A549 treated with RU486 at 1 μM for 4 hours (cell line): ENCODE measurements at places on chromosomes 5 and 9. TPM values are rescaled to one million over a fixed set of nuclear protein-coding genes. Genes with fewer than 3 reads are reported as not detected.

The ZCCHC7 gene
- total RNA-seq: 11.1 to 14.9 TPM (median 13.9 TPM) in 5 replicates

The SH3PXD2B gene
- 11.2 to 17.8 TPM (median 16.2 TPM) in 5 replicates for total RNA-seq

The NXNL2 gene
- 0.29 to 0.87 TPM (median 0.78 TPM) in 5 replicates for total RNA-seq

The MRPL36 gene
- 97.9 to 135 TPM (median 120 TPM) in 5 replicates for total RNA-seq

The SLC22A4 gene
- 3.9 to 5.1 TPM (median 4.8 TPM) in 5 replicates for total RNA-seq

The LHX6 gene
- 0.32 to 0.39 TPM (median 0.38 TPM) in 5 replicates for total RNA-seq

The TNFSF15 gene
- 0.26 to 0.40 TPM (median 0.31 TPM) in 5 replicates for total RNA-seq

The ORM2 gene
- total RNA-seq: not detected in 5 replicates

The TSSK1B gene
- total RNA-seq: not detected in 5 replicates

The GFRA3 gene
- total RNA-seq: 0.09 to 0.12 TPM (median 0.12 TPM) in 3 of 5 replicates, not detected in the others

The IFNB1 gene
- total RNA-seq: 0.23 TPM in 1 of 5 replicates, not detected in the others

The DDX4 gene
- total RNA-seq: not detected in 5 replicates

The MROH2B gene
- not detected in 5 replicates for total RNA-seq

The CSF2 gene
- 0.27 to 0.79 TPM (median 0.50 TPM) in 5 replicates for total RNA-seq

The TEX48 gene
- total RNA-seq: not detected in 5 replicates

The PROB1 gene
- total RNA-seq: 0.19 to 0.34 TPM (median 0.27 TPM) in 5 replicates

The FOXD4L6 gene
- 0.11 TPM in 1 of 5 replicates, not detected in the others for total RNA-seq

The NELFB gene
- 41.2 to 58.1 TPM (median 53.4 TPM) in 5 replicates for total RNA-seq

The PCDHB6 gene
- total RNA-seq: 0.85 to 1.2 TPM (median 0.92 TPM) in 5 replicates

The ADAMTS19 gene
- total RNA-seq: not detected in 5 replicates

The CD14 gene
- total RNA-seq: 3.2 to 5.6 TPM (median 3.9 TPM) in 5 replicates

The DIRAS2 gene
- 0.02 TPM in 1 of 5 replicates, not detected in the others for total RNA-seq

The RALGPS1 gene
- total RNA-seq: 1.4 to 2.4 TPM (median 2.0 TPM) in 5 replicates

The ACOT12 gene
- 0.17 TPM in 1 of 5 replicates, not detected in the others for total RNA-seq

The SYNPO gene
- total RNA-seq: 20.6 to 28.6 TPM (median 26.2 TPM) in 5 replicates

The BNC2 gene
- 4.2 to 6.3 TPM (median 5.1 TPM) in 5 replicates for total RNA-seq

The HMCN2 gene
- 0.04 to 0.06 TPM (median 0.05 TPM) in 4 of 5 replicates, not detected in the other for total RNA-seq

The WDR31 gene
- 0.88 to 1.3 TPM (median 1.2 TPM) in 5 replicates for total RNA-seq

The MYOT gene
- not detected in 5 replicates for total RNA-seq

The CDH18 gene
- not detected in 5 replicates for total RNA-seq

The ANKDD1B gene
- 0.07 TPM in 1 of 5 replicates, not detected in the others for total RNA-seq

The SPINK6 gene
- 0.31 to 0.52 TPM (median 0.37 TPM) in 4 of 5 replicates, not detected in the other for total RNA-seq

The SURF6 gene
- 19.9 to 33.2 TPM (median 29.0 TPM) in 5 replicates for total RNA-seq

The PCDHGA5 gene
- 0.07 to 0.30 TPM (median 0.13 TPM) in 5 replicates for total RNA-seq

The SLC36A3 gene
- total RNA-seq: not detected in 5 replicates

The PLCXD3 gene
- 0.16 to 0.35 TPM (median 0.27 TPM) in 5 replicates for total RNA-seq
